Upper lobe of left lung (tissue), 6 donors: ENCODE measurements at places on chromosomes 7 and 10. TPM values are rescaled to one million over a fixed set of nuclear protein-coding genes. Genes with fewer than 3 reads are reported as not detected.

DNA sequence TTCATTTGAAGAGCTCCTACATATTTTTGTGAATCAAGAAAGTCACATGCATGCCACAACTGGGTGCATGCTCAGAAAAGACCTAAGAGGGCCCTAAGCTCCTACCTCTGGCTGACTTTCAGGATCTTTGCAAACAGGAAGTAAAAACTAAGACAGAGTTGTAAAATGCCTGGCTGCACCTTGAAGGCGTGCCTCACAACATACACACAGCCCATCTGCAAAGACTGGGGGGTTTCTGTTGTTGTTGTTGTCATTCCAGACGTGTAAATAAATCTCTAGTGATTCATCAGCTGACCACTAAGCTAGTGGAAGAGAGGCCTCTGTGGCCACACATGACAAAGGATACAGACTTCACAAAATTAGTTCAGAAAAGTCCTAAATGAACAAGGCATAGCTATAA, 31.8 kb downstream of the SMURF1 start:
- H3K27me3 ChIP-seq = no peaks in the 10 kb centered on the region
- H3K27ac ChIP-seq = peak overlapping the region; percentile 36
- no peak for DNase-seq
- peaks cover 50% of the 10 kb centered on the region for H3K4me1 ChIP-seq

- H3K27ac ChIP-seq = no peak overlapping the region
- no peak for DNase-seq
- no peak overlapping the region for H3K4me3 ChIP-seq
These were observed 149.0 kb upstream of the TCF7L2 start for GRCh38 chr10:112801004-112801403.

- H3K27me3 ChIP-seq = no peaks in the 10 kb centered on the region
- H3K27ac ChIP-seq = no peak overlapping the region
- H3K36me3 ChIP-seq = no peaks in the 10 kb centered on the region
- no peaks in the 10 kb centered on the region for H3K4me1 ChIP-seq
- no peak overlapping the region for H3K4me3 ChIP-seq
- no peak for DNase-seq
These were observed 789.6 kb upstream of the KCND2 start for GRCh38 chr7:119483364-119483763.

- no peak overlapping the region for H3K4me3 ChIP-seq
- H3K27ac ChIP-seq = no peak overlapping the region
- DNase-seq = no peak
- H3K36me3 ChIP-seq = no peaks in the 10 kb centered on the region
- H3K4me1 ChIP-seq = no peaks in the 10 kb centered on the region
These were observed 39.4 kb upstream of the ATOH7 start for GRCh38 chr10:68271196-68271882.

DNA sequence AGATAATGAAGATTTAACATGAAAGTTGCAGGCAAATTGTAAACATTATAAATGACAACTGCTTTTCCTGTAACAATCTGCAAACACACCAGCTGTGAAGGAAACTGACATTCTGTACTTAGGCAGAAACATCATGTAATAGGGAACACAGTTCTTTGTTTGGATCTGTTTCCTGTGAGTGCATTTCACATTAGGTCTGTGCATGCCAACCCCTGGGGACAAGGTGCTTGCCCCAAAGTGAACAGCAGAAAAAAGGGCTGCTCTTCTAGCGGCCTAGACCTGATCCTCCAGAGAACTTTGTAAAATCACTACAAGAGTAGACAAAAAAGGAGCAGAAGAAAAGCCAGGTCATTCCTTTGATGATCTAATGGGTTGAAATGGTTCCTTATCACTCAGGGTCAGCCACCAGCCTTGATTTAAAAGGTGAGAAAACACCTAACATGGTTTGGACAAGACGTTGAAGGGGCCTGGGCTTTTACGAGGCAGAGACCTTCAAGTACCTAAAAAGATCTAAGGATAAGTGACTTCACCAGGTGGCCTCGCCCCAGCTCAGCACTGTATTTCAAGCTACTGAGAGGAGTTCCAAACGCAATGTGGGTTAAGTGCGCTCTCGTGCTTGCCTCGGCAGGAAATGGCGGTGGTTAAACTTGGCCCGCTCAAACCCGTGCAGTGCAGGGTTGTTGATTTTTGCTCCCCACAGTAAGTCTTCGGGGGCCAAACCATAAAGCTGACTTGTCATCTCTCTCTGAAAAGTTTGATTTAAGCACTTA, 249.7 kb downstream of the CREB5 start:
- H3K36me3 ChIP-seq = no peaks in the 10 kb centered on the region
- DNase-seq = no peak
- H3K4me1 ChIP-seq = no peaks in the 10 kb centered on the region
- no peak overlapping the region for H3K4me3 ChIP-seq

Gene EMX2
- total RNA-seq = 0.09 TPM
